Activated CD8-positive, alpha-beta memory T cell treated with anti-CD3 and anti-CD28 coated beads for 1 hour (primary cell): ENCODE measurements at places on chromosomes 1 and 21.

- DNase-seq: no peak
Observed at GRCh38 chr1:6500544-6501278, 9.2 kb upstream of the PLEKHG5 start.

GRCh38 chr1:167763525-167764220 is 41.9 kb downstream of the MPZL1 start:
- DNase-seq: no peak

GRCh38 chr1:5370311-5370710 is 621.9 kb downstream of the NPHP4 start:
- no peak for DNase-seq

DNA sequence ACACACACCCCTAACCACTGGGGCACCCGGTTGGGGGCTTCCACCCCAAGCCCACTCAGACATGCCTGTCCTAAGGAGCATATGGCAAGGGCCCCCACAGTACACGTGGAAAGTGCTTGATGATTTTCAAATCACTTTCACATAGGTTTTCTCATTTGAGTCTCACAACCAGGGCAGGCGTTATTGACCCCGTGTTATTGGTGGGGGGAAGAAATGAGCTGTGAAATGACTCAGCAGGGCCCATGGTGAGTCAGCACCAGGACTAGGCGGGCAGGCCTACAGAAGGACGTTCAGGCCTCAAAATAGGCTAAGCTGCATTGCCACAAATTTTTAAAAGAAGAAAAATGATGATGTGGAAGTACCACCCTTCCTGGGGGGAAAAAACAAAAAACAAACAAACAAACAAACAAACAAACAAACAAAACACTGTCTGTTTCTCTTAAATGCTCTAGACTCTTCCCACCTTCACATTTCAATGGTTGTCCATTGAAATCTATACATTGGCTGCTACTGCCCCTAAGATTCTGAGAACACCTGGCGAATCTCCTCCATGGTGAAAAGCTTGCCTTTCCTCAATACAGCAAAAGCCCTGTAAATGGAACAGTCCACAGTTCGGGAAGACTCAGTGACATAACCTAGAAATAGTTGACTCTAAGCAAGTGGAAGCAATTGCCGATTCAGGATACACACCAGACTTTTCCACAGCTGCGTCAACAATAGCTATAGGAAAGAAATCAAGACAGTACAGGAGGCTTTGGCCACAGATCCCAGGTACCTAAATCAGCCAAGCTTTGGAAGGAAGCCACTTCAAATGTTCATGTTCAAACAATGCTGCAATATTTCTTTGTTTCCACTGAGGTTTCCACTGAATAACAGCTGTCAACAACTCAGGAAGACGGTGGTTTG is 234.7 kb downstream of the TOMM20 start:
- no peak for DNase-seq

GRCh38 chr1:151485685-151486255 is 25.4 kb upstream of the CGN start:
- DNase-seq: no peak

- no peak for DNase-seq
Observed at GRCh38 chr1:115969509-115969908, 6.8 kb upstream of the SLC22A15 start.

GRCh38 chr1:51565009-51565408 is 45.9 kb upstream of the EPS15 start:
- DNase-seq: no peak

- DNase-seq: no peak
Observed at GRCh38 chr1:214976665-214977064, 105.9 kb upstream of the KCNK2 start.

DNA sequence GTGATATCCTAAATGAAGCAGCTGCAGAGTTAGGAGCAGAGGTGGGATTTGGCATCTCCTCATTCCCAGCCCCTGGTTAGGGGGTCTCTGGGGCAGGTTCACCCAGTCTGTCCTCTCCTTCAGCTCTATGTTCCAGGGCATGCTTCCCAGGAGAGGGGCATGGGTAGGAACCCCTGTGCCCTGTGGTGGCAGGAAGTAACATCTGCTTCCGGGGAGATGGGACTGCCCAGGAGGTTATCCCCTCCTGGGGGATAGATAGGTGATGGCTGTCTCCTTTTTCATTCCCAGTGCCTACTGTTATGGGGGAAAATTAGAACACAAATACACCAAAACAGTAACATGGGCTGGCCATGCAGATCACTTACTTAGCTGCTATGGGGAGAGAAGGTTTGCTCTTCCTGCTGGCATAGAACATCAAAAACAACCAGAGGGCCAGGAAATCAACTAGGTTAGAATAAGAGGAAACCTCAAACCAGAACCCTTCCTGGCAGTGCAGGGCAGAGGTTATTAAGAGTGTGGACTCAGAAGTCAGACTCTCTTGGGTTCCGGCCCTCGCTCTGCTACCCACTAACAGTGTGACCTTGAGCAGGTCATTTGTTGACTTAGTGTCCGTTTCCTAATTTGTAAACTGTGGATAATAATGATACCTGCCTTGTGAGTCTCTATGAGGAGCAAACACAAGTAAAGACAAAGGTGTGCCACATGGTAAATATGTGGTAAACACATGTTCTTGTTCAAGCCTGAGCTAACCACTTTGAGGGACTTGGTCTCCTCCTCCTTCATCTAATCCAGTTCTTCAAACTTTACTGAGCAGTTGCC is 157.8 kb upstream of the JUN start:
- DNase-seq: no peak

- DNase-seq: no peak
Observed at GRCh38 chr1:218942431-218942830, 231.2 kb upstream of the LYPLAL1 start.

DNA sequence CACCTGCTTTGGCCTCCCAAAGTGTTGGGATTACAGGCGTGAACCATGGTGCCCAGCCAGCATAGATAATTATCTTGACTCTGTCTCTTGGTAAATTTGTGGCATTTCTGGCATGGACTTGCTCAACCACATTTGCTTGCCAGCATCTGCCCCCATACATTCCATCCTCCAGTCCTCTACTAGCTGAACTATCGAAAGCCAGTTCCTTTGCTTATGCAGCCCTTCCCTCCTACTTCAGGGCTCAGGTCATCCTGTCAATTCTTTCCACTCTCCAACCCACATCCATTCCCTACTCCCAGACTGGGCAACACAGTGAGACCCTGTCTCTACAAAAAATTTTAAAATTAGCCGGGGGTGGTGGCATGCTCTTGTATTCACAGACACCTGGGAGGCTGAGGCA is 13.0 kb upstream of the UQCRHL start:
- no peak for DNase-seq

DNA sequence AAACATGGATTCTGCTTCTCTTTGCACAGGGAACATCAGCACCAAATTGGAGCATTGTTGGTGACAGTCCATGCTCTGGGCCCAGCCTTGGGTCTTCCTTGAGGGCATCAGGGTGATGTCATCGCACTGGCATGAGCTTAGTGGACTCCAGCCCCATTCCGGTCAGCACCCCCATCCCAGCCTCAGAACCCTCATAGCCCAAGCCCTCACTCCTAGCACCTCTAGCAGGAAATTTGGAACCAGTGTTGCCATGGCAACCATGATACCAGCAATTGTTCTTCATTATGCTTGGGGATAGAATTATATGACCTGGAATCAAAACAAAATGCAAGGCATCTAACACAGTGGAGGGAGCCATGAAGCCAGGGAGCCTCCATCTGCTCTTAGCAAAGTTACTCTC is 83.1 kb downstream of the VWA5B1 start:
- no peak for DNase-seq

- no peak for DNase-seq
Observed at GRCh38 chr1:100077531-100077930, 55.2 kb downstream of the SASS6 start.

DNA sequence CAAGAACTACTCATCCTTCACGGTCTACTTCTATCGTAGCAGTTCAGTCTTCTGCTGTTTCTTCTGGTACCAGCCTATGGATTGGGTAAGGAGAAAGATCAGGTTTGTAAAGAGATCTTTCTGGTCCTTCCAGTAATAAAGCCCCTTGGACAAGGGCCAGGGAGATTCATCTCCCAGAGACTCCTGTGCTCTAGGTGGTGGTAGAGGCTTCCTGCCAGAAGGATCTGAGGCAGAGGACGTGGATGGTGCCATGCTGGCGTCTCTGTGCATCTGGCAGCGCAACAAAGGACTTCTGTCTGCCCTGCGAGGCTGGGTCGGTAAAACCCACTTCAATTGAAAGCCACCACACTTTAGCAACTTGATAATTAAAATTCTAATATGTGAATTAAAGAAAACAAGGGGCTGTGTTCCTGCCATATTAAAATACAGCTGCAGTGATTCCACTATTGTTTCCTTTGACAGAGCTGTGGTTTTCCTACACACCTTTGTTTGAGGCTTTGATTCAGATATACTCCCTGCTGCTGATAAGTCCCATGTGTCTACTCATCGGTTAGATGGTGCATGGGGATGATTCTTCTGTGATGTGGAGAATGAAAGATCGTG is 73.6 kb downstream of the ROR1 start:
- no peak for DNase-seq

- no peak for DNase-seq
Observed at GRCh38 chr1:228669242-228669585, 66.1 kb upstream of the RHOU start.

DNA sequence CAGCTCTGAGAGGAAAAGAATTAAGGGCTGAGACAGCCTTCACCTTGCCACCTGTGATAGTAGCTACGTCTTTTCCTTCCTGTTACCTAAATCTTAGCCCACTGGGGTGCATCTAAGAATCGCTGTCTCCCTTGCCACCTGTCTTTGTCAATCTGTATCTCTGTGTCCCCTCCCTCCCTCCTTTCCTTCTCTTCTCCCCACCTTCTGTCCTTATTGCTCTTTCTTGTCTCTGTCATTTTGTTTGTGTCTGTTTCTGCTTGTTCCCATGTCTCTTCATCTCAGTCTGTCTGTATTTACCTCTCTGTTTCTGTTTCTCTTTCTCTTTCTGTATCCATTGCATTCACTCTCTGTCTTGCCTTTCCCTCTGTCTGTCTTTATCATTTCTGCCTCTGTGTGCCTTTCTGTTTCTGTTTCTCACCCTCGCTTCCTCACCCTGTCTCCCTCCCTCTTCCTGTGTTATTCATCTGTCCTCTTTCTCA is 30.2 kb downstream of the SLC22A15 start:
- no peak for DNase-seq

DNA sequence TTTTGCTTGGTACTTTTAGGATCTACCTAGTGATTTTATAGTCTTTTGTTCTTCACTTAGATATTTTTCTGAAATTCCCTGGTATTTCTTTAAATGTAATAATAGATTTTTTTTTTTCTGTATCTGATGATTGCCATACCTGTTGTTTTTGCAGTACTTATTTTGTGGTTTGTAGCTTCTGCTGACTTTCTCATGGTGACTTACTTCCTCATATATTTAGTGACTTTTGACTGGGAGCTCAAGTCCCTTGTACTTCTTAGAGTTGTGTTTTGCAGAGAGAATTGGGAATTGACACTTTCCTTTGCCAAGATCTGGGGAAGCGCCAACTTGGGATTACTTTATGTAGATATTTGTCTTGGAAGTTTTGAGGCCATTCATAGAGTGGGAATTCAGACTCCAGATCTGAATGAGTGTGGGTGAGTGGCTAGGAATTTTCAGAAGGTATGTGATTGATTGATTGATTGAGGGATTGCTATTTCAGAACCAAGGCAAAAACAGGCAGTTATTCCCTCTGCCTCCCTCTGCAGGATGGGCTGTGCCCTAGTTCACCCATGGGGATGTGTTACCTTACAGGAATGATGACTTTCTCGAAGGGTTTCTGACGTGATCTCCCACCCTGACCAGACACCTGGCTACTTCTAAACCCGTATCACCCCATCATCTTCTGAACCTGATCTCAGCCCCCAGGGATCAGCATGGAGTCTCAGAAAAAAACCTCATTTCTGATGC is 219.5 kb downstream of the URB2 start:
- DNase-seq: no peak

DNA sequence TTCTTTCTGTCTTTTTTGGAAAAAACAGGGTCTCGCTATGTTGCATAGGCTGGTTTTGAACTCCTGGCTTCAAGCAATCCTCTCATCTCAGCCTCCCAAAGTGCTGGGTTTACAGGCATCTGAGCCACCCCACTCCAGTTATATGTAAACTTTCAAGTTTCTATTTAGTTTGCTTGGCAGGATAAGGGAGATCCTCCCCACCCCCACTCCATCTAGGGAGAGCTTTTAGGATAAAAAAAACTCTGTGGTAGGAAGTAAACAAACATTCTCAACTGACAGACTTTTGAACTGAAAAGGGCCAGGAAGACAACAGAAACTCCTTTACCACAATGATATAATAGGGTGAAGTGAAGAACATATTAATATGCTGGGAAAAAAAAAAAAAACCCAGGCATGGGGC is 41.0 kb upstream of the ZNF326 start:
- DNase-seq: no peak

DNA sequence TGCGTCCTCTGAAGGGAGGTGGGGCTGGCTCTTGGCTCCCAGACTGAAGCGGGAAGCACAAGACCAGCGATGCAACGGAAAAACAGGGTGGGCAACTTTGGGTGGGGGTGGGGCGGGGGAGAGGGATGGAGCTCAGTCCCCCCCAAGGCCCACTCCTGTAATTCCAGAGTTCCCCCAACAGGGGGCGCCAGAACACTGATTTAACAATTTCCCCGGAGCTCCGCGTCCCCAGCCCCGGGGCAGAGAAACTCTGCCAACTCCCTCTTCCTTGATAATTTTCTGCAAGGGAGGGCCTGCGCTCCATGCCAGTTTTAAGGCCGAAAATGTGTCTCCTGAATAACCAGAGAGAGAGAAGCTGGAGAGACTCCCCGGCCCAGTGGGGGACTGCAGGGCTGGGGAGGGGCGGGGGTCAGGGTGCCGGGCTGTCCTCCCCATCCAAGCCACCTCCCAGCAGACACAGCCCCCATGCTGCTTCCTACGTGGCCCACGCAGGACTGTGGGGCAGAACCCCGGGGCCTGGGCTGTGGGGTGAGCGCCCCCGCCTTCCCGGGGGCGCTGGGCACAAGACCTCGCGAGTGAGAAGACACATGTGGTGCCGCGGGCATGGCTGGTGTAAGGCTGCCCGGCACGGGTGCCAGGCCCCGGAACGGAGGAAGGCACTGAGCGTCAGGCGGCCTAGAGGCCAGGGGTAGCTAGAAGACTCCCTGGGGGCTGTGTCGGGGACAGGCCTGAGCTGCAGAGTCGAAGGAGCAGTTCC is 51.4 kb downstream of the KIF21B start:
- peak; percentile 50 for DNase-seq

DNA sequence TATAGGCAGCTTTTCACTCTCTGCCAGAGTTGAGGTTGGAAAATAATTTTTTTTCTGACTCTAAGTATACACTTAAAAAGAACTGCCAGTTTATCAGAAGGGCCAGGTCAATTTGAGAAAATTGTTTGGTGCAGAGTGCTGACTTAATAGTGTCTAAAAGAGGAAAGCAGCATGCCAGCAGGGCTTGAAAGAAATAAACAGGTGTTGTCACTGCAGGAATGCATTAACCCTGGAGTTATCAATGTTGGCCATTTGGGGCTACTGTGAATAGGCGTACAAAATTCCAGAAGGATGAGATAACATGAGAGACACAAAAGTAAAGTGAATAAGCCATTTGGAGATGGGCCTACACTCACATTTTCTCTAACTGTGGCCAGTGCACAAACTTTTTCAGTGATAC is 220.6 kb upstream of the PLD5 start:
- DNase-seq: no peak
